ENCODE measurements at places on chromosomes 12 and 14. TPM values are rescaled to one million over a fixed set of nuclear protein-coding genes. Genes with fewer than 3 reads are reported as not detected.

The POTEM gene
- polyA plus RNA-seq, result not detected

DNA sequence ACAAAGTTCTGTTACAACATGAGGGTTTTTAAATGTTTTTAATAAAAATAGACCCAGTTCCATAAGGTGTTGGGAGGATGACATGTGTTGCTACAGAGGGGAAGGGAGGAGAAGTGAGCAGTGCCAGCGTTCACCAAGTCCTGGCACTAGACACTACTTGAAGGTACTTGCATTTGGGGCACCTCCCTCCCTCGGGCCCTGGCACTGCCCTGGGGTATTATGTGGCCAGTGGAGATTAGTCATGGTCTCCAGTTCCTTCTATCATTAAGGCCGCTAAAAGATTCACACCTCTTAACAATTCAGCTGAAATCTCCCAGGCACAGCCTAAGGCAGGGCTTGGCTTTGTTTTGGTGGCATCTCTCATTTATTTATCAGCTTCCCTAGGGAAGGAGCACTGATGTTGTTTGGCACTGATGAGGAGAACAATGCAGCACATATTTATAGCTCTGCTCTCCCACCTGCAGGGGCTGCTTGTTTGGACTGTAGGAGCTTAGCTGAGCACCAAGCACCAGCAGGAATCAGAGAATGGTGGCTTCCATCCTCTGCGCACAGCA, 155.5 kb upstream of the NTF3 start:
- no peak for DNase-seq

DNA sequence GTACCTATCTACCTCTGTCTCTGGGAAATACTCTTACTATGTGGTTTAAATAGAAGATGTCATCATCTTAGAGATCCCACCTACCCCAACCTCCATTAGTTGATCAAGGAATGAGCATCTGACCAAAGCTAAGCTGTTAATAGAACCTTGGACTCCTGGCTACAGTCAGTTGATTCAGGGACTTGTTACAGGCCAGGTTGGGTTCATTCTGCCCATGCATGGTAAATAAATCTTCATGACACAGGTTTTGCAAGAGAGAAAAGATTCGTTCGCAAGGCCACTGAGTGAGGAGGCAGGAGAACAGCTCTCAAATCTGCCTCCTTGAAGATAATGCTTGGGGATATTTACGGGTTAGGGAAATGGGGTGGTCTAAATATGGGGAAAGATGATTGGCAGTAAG, 19.5 kb downstream of the SDR9C7 start:
- no peak for DNase-seq

GRCh38 chr14:89242652-89243279, 174.3 kb downstream of the FOXN3 start:
- no peak for DNase-seq

GRCh38 chr12:40946612-40947194, 241.4 kb upstream of the PDZRN4 start:
- peak; percentile 13 for DNase-seq

DNA sequence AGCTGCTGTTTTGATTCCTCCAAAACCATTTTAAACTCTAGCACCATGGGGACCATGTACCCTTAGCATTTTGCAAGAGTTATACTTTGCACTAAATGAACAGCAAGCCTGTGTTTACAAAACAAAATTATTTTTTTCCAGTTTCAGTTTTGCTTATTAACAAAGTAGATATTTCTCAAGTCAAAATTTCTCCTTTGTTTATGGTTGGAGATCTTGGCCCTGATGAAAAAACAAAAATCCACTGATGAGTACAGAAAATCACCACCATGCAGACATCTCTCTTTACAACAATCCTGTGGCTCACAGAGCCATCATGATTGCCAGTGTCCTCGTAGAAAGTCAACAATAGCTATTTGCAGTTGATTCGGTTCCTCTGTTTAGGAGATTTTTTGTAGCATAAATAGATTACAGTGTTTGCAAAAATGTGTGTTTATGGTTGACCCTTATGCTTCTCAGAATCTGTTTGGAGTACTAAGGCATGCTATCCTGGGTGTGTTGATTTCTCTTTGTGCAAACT, 201.1 kb upstream of the NUDT4 start:
- DNase-seq, result no peak
